Stimulated activated CD4-positive, alpha-beta T cell treated with anti-CD3 and anti-CD28 coated beads, Interleukin-15, amount 100 ng/mL, for 1 hour (primary cell): ENCODE measurements at places on chromosomes 7 and 10.
A peak's percentile ranks its signal among the peaks of the same experiment; 100 is the strongest.

DNA sequence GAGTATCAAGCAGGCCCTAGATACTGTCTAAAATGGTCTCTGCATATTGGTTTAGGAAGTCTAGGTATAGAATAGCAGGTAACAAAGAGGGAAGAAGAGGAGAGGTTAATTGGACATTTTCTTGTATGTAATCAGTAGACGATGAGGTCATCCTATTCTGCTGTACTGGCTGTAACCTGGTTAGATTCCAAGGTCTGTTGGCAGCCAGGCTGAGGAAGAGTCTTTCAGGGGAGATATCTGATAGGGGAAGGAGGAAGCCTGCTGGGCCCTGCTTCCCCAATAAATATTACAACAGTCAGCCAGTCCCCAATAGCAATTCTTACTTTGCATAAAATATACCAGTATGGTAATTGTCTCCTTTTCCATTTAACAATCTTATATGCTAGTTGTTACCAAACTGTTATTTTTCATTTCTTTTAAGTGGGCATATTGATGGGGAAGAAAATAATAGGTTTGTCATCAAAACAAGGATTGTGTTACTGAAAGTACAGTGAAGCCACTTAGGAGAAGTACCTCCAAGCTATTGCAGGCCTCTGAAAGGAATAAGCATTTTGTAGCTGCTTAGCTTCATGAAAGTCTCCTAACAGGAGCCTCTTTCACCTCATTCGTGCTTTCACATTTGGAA is 186.4 kb downstream of the LRRC4 start:
- no peak for DNase-seq

- DNase-seq, result no peak
Measured at GRCh38 chr7:55623617-55624016, 51.3 kb upstream of the VOPP1 start.

DNA sequence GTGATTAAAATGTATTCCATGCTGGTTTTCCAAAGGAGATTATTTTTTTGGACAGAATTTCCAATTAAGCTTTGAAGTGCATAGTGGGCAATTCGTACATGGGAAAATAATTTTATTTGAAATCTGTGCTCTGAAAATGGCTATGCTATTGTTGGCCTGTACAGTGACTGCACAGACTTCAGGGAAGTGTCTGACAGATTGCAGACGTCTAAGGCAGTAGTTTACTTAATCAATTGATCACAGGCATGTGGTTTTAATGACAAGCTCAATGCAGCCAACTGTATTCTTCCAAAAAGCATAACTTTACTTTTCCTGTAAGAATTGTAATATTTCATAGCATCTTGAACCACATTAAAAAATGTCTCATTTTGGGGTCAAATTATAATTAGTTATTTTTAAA is 102.0 kb downstream of the SEMA3C start:
- DNase-seq, result no peak

GRCh38 chr7:116432527-116432916 is 67.0 kb upstream of the CAV2 start:
- DNase-seq, result no peak

DNA sequence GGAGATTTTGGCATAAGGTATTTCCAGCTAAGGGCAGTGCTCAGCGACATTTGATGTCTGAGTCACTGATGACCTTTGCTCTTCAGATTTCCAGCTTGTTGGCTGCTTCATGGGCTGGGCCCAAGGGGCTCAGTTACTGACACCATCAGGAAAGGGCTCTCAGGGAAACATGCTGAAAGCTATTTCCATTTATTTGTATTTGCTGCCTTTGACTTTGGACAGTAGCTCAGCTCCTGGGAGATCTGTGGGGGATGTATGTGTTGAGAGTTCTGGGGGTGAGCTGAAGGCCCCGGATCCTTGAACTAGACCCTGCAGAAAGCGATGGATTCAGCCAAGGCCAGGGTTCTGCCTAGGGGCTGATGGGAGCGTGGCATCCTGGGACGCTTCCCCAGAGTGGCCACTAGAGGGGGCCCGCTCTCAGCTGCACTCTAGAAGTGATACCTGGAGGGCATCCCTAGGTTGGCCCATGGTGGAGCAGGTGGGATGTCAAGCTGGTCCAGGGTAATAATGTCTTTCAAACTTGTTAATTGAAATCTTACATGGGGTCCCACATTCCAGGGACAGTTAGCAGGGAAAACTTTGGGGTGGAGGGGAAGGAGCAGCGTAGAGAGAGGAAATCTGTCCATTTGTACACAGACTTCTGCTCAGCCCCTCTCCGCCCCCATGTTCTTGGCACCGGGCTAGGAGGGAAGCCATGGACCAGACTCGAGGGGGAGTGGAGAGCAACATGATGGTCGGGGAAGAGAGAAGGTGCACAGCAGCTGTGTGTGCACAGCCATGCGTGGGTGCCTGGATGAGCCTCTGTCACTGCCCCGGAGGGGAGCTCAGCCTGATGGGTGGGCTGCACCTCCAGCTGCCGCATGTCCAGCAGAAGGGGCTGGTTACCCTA is 3.0 kb upstream of the BTBD16 start:
- no peak for DNase-seq

GRCh38 chr7:20193873-20194272 is 23.3 kb downstream of the MACC1 start:
- no peak for DNase-seq

GRCh38 chr10:94219829-94220228 is 142.9 kb downstream of the NOC3L start:
- DNase-seq, result no peak

DNA sequence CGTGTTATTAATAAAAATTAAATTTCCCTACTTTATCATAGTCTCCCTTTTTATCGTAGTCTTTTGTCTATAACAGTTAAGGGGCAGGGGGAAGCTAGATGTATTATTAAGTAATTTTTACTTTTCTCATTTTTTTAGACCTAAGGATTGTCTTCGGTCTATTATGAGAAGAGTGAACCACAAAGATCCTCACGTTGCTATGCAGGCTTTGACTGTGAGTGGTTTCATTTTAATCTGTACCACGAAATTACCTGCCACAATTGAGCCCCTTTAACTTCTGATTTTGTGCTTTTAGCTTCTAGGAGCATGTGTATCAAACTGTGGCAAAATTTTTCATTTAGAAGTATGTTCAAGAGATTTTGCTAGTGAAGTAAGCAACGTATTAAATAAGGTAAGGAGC is 40.6 kb downstream of the STAM start:
- DNase-seq, result no peak

GRCh38 chr10:73768881-73769280 is 13.0 kb upstream of the CHCHD1 start:
- peak; percentile 36 for DNase-seq

- DNase-seq, result no peak
Measured at GRCh38 chr10:33414841-33415240, 80.4 kb upstream of the NRP1 start.

DNA sequence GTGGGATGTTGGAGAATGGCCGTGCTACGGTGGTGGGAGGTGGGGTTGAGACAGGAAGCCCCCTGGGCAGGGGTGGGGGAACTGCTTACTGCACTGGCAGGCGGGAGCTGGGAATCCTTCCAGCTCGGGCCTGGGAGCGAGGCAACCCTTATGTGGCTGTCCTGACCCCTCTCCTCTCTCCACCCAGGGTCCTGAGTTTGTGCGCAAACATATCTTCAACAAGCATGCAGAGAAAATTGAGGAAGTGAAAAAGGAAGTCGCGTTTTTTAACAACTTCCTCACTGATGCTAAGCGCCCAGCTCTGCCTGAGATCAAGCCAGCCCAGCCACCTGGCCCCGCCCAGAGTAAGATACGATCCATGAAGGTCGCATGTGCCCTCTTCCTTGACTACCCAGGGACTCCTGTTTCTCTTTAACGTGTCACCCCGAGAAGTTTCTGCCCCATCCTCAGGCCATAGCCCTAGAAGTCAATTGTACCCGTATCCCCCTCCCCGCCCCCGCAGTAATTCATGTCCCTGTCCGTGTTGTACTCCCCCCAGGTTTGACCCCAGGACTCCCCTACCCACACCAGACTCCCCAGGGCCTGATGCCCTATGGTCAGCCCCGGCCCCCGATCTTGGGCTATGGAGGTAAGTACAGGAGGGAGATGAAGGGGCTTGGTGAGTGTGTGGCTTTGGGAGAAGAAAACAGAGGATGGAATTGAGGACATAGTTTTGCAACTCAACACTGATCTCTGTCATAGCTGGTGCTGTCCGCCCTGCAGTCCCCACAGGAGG is 1.8 kb downstream of the UFSP1 start:
- DNase-seq, result no peak

- DNase-seq, result no peak
Measured at GRCh38 chr7:87735360-87735759, 107.2 kb downstream of the RUNDC3B start.

- DNase-seq, result no peak
Measured at GRCh38 chr10:21171936-21172541, 274.9 kb upstream of the NEBL start.

DNA sequence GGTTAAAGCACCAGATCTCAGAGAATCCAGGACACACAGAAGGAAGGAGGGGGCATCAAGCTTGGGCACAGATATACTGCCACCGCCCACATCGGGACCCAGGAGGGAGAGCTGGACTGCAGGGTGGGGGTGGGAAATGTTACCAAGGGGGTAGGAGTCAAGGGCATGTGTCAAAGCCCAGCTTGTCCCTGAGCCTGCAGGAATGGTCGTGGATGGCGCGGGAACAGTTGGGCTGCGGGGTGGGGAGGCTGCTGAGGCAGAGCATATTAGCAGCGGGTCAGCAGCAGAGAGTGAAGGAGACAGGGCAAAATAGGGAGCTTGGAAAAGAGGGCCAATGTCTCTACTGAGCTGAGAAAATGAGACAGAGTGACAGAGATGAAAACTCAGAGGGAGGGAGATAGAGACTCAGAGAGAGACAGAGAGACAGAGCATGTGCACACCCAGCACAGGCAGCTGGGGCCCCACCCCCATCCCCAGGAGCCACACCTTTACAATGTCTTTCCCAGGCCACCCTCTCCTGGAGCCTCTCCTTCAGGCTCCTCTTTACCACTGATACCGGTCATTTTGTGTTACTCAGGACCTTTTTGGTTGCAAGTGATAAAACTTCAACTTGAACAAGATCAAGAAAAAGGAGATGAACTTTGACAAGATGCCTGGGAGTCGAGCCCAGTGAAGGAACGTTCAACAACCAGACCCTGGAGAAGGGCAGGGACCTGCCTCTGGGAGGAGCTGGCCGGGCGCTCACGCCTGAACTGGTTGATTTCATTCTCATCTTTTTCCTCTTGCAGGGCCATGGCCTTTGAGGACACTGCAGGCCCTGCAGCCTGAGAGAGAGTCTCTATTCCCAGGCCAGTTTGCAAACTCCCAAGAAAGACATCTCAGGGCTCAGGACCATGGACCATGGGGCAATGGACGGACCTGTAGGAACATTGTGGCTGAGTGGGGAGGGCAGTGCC is 50.0 kb downstream of the AOC1 start:
- no peak for DNase-seq

DNA sequence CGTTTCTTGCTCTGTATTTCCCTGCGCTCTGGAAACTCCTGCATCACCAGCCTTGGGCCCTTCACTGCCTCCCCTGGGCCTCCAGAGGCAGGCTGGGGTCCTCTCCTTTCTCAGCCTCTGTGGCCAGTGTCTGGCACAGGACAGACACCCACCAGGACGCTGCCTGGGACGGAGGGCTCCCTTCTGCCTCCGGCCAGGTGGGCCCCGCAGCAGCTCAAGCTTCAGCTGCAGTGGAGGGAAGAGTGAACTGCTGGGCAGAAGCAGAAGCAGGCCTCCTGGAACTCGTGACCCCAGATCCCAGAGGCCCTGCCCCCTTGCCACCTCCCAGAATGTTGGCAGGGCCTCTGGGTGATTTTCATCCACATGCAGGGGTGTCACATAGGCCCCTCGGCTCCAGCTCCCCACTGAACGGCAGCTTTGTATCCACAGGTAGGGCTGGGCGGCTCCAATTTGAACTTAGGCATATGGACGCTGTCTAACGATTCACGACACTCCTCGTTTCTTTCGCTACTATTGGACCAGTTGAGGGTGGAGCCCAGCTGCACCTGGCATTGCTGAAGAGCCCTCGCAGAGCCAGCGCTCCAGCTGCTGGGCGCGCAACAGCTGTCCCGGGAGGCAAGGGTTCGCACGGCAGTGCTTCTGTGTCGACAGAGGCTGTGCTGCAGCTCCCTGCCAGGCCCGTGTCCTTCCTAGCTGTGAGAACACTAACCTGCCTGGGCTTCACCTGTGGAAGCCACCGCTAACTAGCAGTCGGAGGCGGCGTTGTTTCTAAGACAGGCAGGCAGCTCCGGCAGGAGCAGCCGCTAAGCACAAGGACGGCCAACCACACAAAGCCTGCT is 18.4 kb upstream of the GPR146 start:
- no peak for DNase-seq
